ENCODE measurements at places on chromosomes 5 and 9. TPM values are rescaled to one million over a fixed set of nuclear protein-coding genes. Genes with fewer than 3 reads are reported as not detected.
A peak's percentile ranks its signal among the peaks of the same experiment; 100 is the strongest.

GABRA6 gene
- not detected for total RNA-seq

GPRIN1 gene
- total RNA-seq, result 0.35 TPM

IFNK gene
- not detected for total RNA-seq

BASP1 gene
- total RNA-seq, result 8.1 TPM

FOXD4L4 gene
- not detected for total RNA-seq

CYLC2 gene
- total RNA-seq, result not detected

UGT3A1 gene
- total RNA-seq, result not detected

SNCAIP gene
- total RNA-seq, result 0.92 TPM

PCDHB10 gene
- total RNA-seq, result 0.37 TPM

DMGDH gene
- 1.6 TPM for total RNA-seq

ANKRD34B gene
- not detected for total RNA-seq

ADGRD2 gene
- not detected for total RNA-seq

PCDHB9 gene
- 1.1 TPM for total RNA-seq

PDE6A gene
- 0.35 TPM for total RNA-seq

ADAMTS16 gene
- total RNA-seq, result not detected

DNA sequence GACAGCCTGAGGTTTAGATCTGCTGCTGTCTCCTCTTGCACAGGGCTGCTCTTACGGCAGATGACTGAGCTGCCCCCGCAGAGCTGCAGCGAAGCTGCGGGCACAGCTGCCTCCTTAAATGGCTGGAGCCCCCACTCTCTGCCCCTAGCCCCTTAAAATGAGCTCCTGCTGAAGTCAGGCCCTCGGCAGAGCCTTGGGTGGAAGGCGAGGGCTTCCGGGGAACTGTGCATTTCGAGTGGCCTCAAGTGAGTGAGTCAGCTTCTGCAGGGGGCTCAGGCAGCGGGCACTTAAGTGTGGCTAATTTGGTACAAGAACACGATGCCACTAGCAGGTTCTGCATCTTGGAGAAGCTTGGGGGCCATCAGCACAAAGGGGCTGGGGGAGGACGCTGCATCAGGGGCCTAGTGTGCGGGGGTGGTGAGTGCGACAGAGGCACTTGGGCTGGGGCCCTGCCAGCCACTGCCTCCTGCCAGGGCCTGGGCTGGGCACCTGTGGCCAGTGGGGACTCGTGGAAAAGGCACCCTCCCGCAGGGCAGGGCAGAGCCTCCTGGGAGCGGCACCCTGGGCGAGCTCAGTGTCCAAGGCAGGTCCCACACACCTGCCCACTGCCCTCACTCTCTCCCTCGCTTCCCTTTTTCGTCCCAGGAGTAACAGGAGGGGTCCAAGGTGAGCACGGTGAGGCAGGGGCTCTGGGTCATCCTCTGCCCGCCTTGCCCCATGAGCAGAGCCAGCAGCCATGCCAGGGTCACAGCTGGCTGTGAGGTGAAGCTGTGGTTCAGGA lies 28.8 kb upstream of the RNU6ATAC start:
- peak; percentile 38 for DNase-seq

- DNase-seq, result no peak
Observed at GRCh38 chr5:9790276-9790675, 160.1 kb upstream of the TAS2R1 start.

GRCh38 chr5:116343961-116344360 lies 230.7 kb downstream of the SEMA6A start:
- peak; percentile 58 for DNase-seq

GRCh38 chr5:68730220-68730978 lies 363.4 kb upstream of the SLC30A5 start:
- DNase-seq, result peak; percentile 40

GRCh38 chr5:138663009-138663408 lies 87.8 kb upstream of the HSPA9 start:
- no peak for DNase-seq

DNA sequence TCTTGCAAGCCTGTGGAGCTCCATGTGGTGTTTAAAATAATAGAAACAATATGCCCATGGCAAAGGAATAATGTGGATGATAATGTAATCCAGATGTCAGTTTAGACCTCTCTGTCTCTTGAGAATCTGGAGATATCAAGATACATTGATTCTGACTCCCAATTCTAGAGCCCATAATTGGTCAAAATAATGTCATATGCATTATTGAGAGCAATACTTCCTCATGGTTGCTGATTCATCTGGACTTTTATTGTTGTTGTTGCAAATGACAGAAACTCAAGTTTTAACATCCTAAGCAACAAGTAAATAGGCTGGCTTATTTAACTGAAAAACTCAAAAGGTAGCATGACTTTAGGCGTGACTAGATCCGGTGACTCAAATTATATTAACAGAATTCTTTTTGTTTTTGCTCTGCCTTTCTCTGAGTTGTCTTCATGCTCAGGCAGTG lies 152.1 kb downstream of the PCSK1 start:
- DNase-seq, result no peak

DNA sequence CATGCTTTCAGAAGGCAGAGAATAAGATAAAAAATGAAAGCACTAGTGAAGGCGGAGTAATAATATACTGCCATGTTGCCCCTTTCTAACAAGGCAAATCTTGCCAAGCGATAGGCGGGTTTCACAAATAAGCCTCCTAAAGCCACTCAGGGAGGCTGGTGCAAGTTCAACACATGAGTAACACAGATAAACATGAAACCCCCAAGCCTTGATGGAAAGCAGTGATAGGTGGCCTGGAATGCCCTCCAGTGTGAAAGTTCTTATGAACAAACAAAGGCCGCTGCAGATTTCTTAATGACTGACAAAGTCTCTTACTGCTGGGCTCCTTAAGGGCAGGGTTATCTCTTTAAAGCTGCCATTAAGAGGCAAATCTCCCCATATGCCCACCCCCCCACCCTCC lies 154.7 kb downstream of the ZDHHC21 start:
- no peak for DNase-seq

DNA sequence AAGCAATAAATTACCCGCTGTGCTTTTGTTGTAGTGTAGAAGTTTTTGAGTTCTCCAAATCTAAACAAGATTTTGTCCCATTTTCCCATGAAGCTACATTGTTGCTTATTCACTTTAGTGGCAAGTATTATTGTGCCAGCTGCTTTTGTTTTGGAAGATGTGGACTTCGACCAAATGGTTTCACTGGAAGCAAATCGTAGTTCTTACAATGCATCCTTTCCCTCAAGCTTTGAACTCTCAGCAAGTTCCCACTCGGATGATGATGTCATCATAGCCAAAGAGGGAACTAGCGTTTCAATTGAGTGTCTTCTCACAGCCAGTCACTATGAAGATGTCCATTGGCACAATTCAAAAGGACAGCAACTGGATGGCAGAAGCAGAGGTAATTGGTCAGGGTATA lies 10.9 kb downstream of the MFAP3 start:
- no peak for DNase-seq

DNA sequence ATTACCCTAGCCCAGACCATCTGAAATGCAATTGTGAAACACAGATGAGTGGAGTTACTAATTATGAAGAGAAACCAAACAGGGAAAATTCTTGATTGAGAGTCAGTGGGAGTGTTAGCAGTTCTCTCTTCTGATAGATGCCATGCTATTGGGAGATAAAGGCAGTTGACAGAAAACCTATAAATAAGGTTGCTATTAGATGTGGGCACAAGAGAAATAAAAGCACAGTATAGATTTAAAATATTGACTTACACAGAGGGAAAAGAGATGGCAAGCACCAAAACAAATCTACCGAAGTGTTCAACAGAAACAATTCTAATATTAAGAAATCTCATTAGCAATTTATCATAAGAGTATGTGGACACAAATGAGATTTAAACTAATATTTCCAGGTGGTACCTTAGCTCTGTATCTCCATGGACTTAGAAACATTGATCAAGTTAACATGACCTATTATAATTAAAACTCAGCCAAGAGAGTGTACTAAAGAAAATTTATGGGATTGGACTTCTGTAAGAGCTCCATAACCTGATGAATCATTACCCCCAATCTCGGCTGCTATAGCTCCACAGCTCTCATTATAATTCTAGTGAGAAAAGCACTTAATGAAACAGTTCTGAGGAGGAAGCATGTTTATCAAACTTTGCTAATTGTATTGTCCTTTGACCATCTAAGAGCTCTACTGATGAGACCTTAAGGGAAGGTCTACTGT lies 665.0 kb upstream of the RIOK2 start:
- DNase-seq, result no peak

GRCh38 chr5:14097998-14098471 lies 45.1 kb upstream of the TRIO start:
- DNase-seq, result no peak

GRCh38 chr5:167966979-167967378 lies 324.5 kb upstream of the WWC1 start:
- no peak for DNase-seq

DNA sequence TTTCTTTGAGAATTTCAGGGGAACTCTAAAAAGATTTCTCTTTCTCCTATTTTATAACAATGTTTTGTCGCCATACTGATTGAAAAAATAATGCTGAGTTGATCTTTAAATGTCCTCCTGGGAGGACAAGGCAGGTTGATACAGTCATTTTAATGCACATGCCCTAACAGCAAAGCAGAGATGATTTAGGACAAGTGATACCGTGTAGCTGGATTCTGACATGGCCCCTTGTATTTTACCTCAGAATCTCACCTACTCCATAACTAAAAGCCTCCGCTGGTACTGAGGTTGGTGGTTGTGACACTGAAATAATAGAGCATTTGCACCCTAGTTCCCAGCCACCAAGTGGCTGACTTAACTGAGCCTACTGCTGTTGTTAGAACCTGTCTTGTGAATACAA lies 811 bp upstream of the LRRTM2 start:
- no peak for DNase-seq

DNA sequence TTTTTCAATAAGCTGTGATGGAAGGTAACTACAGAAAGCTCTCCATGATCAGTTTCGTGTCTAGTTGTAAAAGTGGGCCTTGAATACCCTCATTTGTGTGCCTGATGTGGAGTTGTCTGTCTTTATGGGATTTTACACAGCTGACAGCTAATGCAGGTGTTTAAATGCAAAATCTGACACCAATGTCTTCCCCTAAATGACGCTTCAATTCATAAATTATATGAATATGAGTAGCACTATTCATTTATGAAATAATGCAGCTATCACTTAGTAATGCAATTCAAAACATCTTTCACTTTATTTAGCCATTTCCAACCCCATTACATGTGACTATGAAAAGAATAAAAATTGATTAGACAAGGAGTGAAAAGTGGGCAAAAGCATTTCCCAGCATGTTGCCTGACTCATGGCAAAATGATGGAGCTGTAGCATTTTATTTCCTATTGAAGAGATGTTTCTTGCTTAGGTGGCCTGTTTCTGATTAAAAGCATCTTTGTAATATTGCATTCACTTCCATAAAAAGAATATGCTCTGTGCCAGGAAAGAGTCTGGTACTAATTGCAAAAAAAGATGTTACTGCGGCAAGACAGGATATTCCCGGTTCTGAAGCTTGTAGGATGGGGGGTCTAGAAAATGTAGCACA lies 116.7 kb upstream of the HAPLN1 start:
- no peak for DNase-seq

GRCh38 chr9:99690573-99690972 lies 131.1 kb upstream of the NR4A3 start:
- no peak for DNase-seq

- DNase-seq, result no peak
Observed at GRCh38 chr5:133142782-133143181, 91.0 kb downstream of the HSPA4 start.

GRCh38 chr5:142484821-142485387 lies 160.1 kb upstream of the SPRY4 start:
- DNase-seq, result no peak

- DNase-seq, result no peak
Observed at GRCh38 chr9:104833696-104834095, 69.8 kb downstream of the NIPSNAP3B start.

GRCh38 chr9:92781899-92782298 lies 17.3 kb upstream of the BICD2 start:
- DNase-seq, result no peak

GRCh38 chr5:125197321-125197720 lies 450.9 kb upstream of the ZNF608 start:
- no peak for DNase-seq

DNA sequence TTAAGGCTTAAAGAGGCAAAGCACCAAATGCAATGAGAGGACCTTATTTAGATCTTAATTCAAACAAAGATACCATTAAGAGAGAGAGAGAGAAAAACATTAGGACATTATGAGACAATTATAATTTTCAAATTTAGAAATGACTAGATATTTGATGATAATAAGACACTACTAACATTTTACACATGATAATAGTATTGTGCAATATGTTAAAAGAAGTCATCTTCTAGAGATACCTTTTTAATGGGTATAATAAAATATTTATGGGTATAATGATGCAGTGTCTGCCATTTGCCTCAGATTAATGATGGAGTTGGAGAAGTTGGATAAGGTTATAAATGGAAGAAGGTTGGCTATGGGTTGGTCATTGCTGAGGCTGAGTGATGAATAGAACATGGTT lies 21.2 kb downstream of the SPAAR start:
- no peak for DNase-seq

GRCh38 chr9:104992659-104993058 lies 64.7 kb upstream of the ABCA1 start:
- DNase-seq, result no peak

- no peak for DNase-seq
Observed at GRCh38 chr9:86983249-86983619, 35.9 kb upstream of the GAS1 start.

GRCh38 chr9:119951090-119951489 lies 581.9 kb upstream of the BRINP1 start:
- no peak for DNase-seq

DNA sequence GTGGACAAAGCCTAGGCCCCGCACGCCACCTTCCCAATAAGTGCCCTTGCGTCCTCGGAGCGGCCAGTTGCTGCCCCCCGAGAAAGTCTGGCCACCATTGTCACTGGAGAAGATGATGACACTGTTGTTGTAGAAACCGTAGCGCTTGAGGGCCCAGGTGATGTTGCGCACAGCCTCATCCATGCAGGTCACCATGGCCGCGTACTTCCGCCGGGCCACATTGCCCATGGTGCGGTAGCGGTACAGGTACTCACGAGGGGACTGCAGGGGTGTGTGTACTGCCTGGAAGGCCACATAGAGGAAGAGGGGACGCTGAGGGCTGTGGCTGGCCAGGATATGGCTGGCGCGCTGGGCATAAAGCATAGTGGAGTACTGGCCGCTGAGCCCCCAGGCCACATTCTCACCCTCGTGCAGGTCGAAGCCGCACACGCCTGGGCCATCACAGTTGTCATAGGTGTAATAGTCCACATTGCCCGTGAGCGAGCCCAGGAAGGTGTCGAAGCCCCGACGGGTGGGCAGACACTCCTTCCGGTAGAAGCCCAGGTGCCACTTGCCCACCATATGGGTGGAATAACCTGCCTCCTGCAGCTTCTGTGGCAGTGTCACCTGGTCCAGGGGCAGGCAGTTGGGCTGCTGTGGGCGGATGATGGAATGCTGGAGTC lies 4.6 kb downstream of the ARSI start:
- no peak for DNase-seq

GRCh38 chr5:91535499-91535898 lies 152.4 kb upstream of the ARRDC3 start:
- no peak for DNase-seq

- no peak for DNase-seq
Observed at GRCh38 chr9:133930682-133931485, 61.2 kb downstream of the VAV2 start.
